ENCODE measurements at places on chromosomes 7 and 10.

DNA sequence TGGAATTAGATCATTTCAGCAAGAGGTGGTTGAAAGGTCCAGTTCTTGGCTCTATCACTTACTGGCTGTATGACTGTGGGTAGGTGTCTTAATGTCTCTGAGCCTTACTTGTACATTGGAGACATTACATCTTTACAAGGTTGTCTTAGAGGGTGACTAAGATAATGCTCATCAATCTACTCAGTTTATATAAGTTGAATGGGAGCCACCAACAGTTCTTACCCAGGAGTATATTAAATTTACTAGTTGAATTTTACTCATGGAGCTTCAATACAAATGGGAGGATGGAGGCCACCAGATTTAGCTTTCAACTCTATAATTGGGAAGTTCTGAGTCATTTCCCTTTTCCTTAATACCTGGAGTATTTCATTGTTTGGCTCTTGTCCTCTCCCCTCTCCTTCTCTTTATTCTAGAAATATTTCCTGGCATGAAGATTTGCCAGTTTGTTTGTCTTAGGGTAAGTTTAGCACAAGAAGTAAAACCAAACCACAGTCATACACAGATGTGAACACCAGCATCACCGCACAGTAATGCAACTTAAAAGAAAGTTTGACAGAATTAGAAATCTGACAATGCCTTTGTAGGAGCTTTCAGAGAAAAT is 222.8 kb downstream of the LRMDA start:
- no peak for DNase-seq

GRCh38 chr10:94402843-94403379 is 570 bp downstream of the TBC1D12 start:
- DNase-seq = no peak

GRCh38 chr10:19096501-19097073 is 48.0 kb downstream of the MALRD1 start:
- no peak for DNase-seq

DNA sequence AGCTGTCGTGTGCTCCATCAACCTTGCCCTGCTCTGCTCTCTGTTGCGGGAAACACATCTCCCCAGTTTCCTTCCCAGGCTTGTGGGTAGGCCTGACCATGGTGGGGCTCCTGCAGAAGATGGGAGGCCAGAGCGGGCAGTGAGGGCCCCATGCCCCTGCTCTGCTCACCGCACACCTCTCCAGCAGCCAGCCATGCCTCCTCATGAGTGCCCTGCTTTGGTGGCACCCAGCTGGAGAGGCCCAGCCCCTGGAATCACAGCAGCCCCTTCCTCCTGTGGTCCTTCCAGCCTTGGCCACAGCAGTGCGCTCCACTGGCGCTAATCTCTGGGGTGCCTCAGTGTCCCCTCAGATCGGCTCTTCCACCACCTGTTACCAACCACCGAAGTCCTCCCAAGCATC is 4.2 kb upstream of the OPN4 start:
- DNase-seq = no peak

DNA sequence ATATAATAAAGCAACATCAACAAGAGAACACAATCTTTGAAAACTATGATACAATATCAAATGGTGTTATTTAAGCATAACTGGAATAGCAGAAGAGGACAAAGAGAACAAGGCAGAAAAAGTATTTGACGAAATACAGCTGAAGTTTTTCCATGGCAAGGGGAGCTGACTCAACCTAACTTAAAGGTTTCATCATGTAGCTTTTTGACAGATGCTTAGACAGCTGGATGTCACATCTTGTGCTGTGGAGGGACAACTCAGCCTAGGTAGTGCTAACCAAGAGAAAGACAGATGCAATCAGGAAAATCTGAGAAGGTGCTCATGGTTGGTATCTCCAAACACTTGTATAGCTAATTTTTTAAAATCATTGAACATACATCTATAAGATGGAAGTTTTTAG is 208.2 kb downstream of the TFEC start:
- DNase-seq = no peak

- DNase-seq = no peak
Measured at GRCh38 chr10:101576211-101576863, 11.7 kb downstream of the POLL start.

DNA sequence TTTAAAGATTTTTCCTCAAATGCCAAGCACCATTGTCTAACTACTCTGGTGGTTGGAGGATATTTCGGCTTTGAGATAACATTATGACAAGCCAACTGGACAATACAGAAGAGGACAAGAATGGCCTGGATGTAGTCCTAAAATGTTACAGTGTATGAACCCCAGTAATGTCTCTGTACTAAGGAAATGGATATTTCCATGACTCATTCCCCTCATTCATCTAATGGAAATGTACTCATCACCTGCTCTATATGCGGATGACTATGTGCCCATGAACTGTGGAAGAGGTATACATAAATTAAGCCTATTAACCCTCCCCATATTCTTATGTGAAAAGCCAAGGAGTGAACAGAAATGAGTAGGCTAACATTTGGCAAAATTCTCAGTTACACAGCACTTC is 207.9 kb downstream of the CACNA2D1 start:
- DNase-seq = no peak

DNA sequence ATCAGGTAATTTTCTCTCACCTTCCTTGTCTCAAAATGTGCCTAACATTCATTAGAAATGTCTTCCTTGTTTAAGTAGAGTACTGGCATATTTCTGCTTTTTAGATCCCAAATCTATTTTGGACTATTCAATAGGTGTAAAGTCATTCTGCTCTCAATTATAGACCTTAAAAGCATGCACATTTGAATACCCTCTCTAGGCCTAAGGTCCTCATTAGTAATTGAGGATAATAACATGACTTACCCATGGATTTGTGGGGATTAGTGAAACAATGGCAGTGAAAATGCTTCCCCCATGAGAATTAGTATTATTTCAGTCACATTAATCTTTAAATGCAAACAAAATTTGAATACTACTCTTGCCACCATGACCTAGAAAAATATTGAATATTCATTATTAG is 1073.0 kb upstream of the CELF2 start:
- no peak for DNase-seq

DNA sequence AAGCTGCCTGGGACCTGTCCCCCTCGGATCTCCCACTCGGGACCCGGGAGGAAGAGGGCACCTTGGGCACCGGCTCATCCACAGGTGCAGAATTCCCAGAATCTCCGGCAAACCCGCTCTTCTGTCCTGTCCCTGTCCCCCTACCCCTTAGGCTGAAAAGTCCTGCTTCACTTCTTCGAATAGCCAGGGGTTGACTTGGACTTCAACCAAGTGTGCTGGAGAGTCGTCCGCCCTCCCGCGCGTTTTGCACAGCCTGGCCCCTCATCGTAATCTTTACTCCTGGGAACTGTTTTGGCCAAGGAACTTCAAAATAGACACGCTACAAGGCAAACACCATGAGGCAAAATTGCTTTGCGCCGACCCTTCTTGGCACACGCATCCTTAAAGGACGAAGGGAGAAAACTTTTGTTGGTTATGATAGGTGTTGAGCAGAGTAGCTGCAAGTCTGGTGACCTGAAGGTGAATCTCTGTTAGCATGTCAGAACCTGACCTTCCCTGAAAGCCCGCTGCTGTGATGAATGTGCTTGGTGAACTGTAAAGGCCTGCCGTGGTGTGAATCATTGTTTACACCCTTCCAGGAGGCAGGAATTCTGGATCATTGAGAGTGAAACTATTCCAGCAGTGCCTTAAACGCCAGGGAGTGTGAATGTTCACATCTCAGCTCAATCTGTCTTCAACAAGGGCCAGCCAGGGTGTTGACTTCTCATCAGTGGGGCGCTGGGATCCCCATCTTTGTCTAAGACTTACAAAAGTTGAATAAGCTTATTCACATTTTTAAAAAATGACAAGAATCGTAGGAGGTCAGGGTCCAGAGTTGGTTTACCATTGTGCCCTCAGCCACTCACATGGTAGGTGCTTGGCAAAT is 589 bp upstream of the RAPGEF5 start:
- no peak for DNase-seq

DNA sequence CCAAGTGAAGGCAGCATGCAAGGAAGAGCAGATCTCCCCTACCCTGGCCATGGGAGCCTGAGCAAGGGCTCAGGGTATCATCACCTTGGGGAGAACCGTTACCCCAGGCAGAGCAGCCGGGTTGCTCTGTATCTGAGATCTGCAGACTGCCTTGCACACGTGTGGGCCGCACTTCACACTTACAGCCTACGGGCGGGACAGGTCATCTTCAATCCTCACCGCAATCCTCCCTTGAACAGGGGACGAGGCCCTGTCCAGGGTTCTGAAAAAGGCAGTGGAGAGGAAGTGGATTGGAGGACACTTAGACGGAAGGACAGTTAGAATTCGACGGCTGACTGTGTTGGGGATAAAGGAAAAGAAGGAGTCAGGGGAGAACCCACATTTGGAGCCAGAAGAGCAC is 51.4 kb downstream of the NPS start:
- no peak for DNase-seq

DNA sequence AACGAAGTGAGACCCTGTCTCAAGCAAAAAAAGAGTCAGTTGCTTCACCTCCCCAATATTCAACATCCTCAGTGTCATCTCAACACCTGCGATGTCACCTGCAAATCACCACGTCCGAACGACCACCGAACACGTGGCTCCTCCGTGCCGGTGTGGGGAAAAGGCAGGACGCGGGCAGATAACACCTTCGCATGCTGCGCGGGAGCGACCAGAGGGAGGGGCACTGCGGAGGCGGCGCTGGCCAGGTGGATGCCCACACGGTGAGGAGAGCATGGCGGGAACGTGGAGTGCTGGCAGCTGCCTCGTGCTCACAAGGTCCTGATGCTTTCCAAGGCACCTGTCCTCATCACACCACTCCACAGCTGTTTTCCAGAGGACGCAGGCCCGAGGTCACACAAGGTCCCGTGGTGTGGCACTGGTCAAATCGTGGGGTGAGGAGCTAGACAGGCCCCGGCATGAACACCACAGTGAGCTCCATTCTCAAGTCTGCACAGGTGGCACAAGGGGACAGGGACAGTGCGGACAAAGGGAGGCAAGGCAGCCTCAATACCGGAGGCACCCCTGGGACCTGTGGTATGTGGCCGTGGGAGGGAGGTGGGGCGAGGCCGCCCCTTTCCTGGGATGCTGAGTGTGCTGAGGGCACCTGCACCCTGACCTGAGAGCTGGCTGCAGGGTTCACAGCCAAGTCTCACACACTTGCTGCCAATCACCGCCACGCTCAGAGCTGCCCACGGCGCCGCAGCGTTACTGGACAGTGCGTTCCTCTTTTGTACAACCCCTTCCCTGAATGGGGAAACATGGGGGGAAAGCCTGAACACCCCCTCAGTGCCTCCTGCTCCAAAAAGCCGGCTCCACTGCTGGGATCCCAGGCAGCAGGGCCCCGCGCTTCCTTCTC is 13.0 kb downstream of the TUBGCP2 start:
- DNase-seq = no peak

DNA sequence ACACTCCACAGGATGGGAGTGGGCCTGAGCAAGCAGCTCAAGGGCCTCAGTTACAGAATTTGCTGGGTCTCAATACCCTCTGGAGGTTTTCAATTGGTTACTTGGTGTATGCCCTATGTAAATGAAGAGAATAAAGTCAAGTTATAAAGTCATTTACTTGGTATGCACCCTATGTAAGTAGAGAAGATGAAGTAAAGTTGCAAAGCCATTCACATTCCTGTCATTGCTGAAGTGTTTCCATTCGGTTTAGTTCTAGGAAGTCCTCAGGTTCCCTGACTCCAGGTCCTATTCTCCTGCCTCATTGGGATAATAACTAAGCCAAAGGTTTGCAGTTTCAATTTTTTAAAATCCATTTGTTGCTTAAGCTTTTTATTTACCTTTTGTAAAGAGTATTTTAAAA is 272.6 kb upstream of the NPSR1 start:
- DNase-seq = no peak

DNA sequence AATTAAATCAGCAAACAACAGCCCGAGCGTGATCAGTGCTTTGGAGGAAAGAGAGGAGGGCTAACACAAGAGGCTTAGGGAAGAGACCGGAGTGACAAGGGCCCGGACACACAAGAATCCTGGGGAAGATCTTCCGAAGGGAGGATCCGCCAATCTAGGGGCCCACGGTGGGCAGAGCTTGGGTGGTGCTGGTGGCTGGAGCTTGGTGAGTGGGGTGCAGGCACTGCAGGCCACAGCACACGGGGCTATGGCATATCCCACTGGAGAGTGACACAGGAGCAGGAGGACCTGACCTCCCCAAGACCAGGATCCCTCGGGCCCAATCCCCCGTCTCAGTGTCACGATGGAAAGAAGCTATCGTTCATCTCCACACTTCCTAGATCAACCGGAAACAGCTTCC is 471.3 kb upstream of the FOXK1 start:
- no peak for DNase-seq

GRCh38 chr10:3746634-3747033 is 38.4 kb downstream of the KLF6 start:
- DNase-seq = no peak

- DNase-seq = no peak
Measured at GRCh38 chr7:42485301-42485766, 248.3 kb upstream of the GLI3 start.

- no peak for DNase-seq
Measured at GRCh38 chr10:4127518-4128315, 342.7 kb upstream of the KLF6 start.

DNA sequence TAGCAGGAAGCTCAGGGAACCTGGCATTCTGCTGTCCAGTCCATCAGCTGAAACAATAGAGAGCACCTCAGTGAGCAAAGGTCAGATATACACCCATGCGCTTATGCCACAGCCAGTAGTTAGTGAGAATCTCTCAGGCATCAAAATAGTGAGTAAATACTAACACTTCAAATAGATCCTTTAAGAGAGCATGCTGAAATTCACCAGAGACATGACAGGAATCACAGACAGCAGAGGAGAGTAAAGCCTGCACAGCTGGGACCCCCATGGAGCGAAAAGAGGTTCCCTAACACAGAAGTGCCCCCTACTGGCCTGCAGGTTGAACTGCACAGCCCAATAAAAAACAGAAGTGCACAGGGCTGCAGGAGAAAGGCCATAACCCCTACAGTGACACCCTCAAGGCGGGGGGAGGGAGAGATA is 57.6 kb upstream of the ANTXRL start:
- DNase-seq = peak; percentile 40

GRCh38 chr10:131642966-131643365 is 257.8 kb upstream of the PPP2R2D start:
- DNase-seq = no peak

- no peak for DNase-seq
Measured at GRCh38 chr7:151179946-151180345, 7.1 kb downstream of the ASB10 start.

DNA sequence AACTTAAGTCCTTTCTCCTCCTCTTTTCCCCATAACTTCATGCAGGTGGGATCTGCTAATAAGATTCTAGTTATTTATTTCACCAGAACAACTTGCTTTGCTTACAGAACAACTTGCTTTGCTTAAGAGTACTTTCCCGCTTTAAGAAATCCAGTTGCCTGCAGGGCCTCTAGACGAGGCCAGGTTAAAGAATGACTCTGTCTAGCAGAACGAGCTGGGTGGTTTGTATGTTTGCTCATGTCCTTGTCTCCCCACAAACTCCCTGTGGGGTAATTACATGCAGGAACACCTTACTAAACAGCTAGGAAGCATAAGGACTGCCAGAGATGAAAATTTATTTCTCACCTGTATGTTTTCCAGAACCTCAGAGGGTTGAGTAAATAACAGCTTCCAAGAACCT is 8.8 kb upstream of the FZD8 start:
- DNase-seq = no peak

- no peak for DNase-seq
Measured at GRCh38 chr10:112945811-112946210, 4.2 kb upstream of the TCF7L2 start.
